ENCODE measurements at places on chromosomes 3 and 15.

DNA sequence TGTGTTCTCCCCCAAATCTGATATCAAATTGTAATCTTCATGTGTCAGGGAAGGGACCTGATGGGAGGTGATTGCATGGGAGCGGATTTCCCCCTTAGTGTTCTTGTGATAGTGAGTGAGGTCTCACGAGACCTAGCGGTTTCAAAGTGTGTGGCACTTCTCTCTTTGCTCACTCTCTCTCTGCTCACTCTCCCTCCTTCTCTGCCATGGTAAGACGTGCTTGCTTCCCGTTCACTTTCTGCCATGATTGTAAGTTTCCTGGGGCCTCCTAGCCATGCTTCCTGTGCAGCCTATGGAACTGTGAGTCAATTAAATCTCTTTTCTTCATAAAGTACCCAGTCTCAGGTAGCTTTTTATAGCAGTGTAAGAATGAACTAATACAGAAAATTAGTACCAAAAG is 30.6 kb upstream of the OR5H6 start:
- no peak for DNase-seq

DNA sequence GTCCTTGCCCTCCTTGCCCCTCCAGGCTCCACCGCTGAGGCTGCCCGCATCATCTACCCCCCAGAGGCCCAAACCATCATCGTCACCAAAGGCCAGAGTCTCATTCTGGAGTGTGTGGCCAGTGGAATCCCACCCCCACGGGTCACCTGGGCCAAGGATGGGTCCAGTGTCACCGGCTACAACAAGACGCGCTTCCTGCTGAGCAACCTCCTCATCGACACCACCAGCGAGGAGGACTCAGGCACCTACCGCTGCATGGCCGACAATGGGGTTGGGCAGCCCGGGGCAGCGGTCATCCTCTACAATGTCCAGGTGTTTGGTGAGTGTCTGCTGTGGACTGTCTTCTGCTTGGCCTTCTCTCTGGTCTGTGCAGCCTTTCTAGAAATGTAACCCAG is 61.0 kb downstream of the BOC start:
- DNase-seq = no peak

- no peak for DNase-seq
Measured at GRCh38 chr15:63856711-63857460, 23.1 kb upstream of the HERC1 start.

DNA sequence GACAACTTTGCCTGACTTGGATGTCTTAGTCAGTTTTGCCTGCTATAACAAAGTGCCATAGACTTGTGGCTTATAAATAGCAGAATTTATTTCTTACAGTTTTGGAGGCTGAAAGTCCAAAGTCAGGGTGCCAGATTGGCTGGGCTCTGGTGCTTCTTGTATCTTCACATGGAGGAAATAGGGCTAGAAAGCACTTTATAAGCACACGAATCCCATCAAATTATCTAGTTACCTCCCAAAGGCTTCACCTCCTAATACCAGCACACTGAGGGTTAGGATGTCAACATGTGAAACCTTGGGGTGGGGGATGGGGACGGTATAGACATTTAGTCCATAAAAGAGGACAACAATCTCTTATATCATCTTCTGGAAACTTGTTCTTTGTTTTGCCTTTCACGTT is 116.8 kb downstream of the SQOR start:
- DNase-seq = no peak

GRCh38 chr15:57911247-57911646 is 154.3 kb downstream of the ALDH1A2 start:
- DNase-seq = no peak

DNA sequence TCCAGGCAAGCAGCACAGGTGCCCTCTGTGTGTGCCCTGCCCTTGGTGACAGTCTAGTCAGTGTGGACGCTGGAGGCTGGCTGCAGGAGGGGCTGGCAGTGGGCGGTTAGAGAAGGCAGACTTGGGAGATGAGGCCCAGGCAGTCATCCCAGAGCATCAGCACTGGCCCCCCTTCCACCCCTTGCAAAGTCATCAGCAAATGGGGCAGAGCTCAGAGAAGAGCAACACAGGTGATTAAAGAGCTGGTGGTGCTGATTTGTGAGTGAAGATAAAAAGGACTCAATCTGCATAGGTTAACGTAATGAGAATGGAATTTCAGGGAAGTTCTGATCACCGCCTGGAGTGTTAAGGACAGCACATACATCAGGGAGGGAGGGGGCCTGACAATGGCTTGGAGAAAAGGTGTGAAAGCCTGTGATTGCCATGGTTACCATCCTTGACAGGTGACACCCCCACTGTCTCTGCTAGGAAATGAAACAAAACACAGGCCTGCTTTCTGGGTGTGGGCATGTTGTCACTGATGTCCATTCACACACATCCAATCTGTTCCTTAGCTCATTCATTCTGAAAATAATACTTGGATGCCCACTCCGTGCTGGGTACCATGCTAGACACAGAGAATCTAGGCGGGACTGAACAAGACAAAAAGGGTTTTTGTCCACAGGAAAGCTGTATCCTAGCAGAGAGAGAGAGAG is 269.6 kb upstream of the ST8SIA2 start:
- no peak for DNase-seq

GRCh38 chr15:93209690-93210445 is 120.9 kb upstream of the RGMA start:
- DNase-seq = no peak

DNA sequence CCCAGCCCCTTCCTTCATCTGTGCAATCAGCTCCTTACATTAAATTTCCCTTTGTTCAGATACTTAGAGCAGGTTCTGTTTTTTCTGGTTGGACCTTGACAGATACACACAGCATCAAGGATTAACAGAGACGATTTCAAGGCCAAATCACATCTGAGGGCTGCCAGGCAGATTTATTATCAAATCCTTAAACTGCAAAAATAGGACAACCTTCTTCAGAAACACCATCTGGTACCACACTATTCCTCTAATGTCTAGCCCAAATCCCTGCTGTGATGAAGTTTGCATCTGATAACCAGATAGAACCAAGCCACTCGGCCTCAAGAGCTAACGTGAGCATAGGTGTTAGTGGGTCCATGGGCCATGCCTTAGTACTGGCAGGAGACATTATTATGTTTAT is 250.7 kb upstream of the PROK2 start:
- no peak for DNase-seq

- DNase-seq = no peak
Measured at GRCh38 chr3:172918165-172918564, 167.6 kb downstream of the ECT2 start.

DNA sequence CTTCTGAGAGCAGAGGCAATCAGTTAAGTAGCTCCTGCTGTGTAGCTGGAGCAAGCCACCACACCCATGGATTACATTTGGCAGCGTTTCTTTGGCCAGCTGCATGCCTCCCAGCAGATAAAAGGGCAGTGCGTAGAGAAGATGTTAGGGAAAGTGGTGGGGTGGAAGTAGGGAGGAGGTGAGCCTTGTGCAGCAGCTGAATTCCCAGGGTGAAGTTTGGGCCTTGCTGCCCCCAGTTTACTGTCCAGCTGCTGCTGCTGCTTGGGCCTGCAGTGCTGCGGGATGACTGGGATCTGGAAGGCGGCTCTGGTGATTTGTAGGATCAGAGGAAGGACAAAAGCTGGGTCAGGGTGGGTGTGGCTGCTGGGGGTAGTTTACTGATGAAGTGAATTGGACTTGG is 318.7 kb upstream of the C2CD4B start:
- DNase-seq = no peak

DNA sequence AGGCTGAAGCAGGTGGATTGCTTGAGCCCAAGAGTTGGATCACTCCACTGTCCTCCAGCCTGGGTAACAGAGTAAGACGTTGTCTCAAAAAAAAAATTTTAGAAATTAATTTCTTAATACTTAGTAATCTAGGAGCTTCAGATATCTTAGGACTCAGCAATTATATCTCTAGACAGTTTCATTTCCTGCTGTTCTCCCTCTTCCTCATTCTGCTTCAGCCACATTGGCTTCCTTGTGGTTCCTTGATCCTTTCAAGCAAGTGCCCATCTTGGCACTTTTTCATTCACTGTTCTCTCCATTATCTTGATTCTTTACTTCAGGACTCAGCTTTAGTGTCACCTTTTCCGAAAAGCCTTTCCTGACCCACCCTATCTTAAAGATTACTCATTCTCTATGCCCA is 22.5 kb downstream of the TMEM202 start:
- no peak for DNase-seq

DNA sequence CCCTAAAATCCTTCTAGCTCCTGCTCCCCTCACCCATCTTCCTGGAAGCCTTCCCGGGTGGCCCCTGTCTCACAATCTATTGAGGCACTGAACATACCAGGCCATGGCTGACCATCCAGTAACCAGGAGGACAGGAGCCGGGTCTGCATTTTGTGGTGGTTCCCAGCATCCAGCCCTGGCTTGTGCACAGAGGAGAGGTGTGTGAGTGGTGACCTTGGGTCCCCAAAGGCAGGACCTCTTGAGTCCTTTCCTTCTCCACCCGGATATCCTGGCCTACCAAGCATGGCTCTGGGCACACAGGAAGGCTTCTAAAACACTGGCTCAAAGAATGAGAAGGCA is 7.8 kb downstream of the CSK start:
- peak; percentile 74 for DNase-seq

DNA sequence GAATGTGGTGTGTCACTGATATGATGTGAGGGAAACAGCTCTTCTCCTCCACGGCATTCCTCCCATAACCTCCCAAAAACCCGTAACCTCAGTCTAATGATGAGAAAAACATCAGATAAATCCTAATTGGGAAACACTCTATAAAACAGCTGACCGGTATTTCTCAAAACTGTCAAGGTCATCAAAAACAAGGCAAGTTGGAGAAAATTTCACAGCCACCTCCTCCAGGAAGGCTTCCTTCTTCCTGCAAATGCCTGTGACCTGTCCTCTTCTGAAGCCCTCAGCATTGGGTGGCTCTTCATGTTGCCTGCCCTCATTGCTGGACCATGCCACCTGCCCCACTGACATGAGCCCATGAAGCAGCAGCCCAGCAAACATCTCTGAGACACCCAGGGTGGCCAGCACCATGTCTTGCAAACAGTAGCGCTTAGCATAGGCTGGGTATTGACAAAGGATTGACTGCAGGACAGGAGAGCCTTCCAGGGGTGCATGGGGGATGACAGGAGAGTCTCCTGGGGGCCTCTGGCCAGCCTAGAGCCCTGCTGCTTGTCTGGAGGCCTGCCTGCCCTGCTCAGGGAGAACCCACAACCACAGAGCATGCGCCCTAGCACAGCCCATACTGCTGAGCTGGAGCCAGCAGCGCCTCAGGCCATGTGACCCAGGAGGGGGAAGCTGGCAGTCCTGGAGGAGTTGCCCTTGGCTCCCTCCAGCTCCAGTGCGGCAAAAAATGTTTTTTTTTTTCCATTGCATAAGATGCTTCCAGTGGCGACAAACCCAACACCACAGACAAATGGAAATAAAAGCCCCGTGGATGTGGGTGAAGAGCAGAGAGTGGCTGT is 49.7 kb downstream of the XXYLT1 start:
- no peak for DNase-seq

- DNase-seq = no peak
Measured at GRCh38 chr3:175187586-175187985, 328.5 kb downstream of the NAALADL2 start.

- peak; percentile 72 for DNase-seq
Measured at GRCh38 chr15:74265046-74265639, 29.0 kb downstream of the CCDC33 start.

DNA sequence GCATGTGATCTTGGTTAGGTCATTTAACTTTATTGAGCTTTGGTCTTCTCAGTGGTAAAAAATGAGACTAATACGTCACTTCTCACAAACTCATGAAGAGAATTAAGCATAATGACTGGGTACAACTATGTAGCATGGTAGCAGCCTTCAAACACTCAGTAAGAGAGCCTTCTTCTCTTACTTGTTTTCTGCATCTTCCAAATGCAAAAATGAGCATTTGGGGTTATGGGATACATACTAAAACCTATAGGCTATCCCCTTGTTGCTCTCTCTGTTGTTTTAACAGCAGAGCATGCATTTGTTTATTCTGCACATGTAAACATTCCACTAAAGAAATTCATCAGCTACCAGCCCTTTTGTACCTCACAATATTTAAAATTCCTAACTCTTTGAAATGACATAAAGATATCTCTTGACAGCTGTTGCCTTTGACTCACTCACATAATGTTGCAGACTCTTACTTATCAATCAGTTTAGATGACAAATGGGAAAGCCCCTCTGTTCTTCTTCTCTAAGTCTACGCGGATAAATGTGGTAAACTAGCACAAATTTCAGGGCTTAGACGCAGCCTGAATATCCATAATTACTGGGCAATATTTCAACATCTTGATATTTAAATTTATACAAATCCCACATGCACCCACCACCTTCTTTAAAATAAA is 327.3 kb upstream of the SATB1 start:
- DNase-seq = no peak

GRCh38 chr3:16468336-16469098 is 45.0 kb downstream of the RFTN1 start:
- DNase-seq = peak; percentile 70

DNA sequence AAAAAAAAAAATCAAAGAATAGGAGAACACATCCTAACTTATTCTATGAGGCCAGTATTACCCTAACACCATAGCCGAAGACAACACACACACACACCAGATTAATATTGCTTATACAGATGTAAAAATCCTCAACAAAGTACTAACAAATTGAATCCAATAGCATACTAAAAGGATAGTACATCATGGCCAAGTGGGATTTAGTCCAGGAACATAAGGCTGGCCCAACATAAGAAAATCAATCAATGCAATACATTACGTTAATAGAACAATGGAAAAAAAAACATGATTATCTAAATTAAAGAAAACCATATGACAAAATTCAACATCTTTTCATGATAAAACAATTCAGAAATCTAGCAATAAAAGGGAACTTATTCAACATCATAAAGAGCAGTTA is 79.1 kb downstream of the ADAMTS9 start:
- no peak for DNase-seq

GRCh38 chr15:74857082-74857655 is 14.2 kb upstream of the ULK3 start:
- DNase-seq = no peak

GRCh38 chr15:99755692-99756409 is 22.6 kb upstream of the LYSMD4 start:
- peak; percentile 83 for DNase-seq

GRCh38 chr3:8529738-8530525 is 28.3 kb downstream of the LMCD1 start:
- DNase-seq = no peak

All from activated CD4-positive, alpha-beta T cell treated with anti-CD3 and anti-CD28 coated beads, Interleukin-2, amount 10 ng/mL, durations not matched to agents 24 days and 14 days (primary cell).